ENCODE measurements at places on chromosomes 1 and 21. TPM values are rescaled to one million over a fixed set of nuclear protein-coding genes. Genes with fewer than 3 reads are reported as not detected.
A peak's percentile ranks its signal among the peaks of the same experiment; 100 is the strongest.

GRCh38 chr1:210674151-210674550 lies 345.4 kb downstream of the HHAT start:
- no peak for ATAC-seq

CA6 gene
- total RNA-seq: not detected

GRCh38 chr1:232012773-232013386 lies 386.3 kb downstream of the DISC1 start:
- ATAC-seq: no peak

DNA sequence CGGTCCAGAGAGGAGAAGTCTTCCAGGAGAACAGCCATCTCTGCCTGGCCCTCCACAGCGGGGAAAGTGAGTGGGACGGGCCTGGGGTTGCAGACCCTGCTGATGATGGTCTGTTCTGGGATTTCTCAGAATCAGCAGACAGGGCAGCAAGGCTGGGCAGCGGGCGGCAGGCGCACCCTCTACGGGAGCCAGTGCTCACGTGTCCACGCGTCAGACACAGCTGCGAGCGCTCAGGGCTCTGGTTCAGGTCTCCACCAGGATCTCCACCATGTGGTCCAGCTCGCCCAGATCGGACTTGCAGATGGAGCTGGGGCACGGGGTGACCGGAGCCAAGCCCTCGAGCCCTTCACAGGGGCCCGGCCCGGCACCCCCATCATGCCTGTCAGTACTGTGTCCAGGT lies 5.5 kb downstream of the CLCA4 start:
- no peak for ATAC-seq

- ATAC-seq: no peak
Measured at GRCh38 chr1:92848201-92848600, 16.4 kb downstream of the RPL5 start.

DNA sequence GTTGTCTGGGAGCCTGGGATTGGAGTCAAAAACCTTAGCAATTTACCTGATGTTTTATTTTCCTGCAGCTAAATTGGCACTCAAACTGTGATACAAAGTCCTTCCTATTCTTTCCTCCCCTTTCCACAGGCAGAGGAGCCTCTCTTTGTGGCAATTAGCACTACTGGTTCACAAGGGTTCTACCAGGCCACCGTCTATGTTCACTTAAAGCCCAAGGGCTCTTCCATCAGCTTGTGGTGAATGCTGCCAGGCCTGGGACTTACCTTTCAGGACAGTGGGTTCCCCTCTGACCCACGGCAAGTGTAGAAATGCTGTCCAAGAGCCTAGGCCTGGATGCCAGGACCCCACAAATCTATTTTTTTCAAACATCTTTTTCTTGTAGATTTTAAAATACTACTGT lies 251.9 kb upstream of the B3GALT2 start:
- ATAC-seq: no peak

DNA sequence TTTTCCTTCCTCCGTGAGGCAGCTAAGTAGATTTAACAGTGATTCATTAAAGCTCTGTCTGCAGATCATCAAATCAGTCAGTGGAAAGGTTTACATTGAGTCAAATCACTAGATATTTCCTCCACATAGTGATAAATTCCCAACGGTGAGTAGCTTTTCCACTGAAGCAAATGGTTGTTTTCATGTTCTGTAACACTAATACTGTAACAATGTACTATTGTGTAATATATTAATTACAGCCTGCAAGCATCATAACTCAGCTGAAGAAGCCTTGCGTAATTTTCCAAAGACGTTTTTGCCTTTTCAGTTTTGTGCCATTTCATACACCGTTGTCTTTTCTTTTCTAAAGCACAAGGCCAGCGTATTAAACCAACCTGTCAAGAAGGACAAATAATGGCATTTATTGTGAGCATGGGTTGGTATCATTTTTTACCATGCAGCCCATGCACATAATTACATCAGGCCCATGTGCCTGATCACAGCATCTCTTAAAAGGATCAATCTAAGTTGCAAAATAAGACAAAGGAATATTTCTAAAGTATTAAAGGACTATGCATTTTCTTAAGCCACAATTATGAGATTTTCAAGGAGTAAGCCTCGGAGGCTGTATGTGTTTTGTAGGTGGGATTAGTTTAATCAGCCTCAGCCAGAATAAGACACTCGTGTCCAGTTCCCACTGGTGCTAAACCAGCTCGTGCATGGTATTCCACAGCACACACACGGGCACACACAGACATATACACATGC lies 16.7 kb upstream of the PDE9A start:
- no peak for ATAC-seq

GRCh38 chr1:197439708-197440280 lies 171.7 kb downstream of the CRB1 start:
- no peak for ATAC-seq

DNA sequence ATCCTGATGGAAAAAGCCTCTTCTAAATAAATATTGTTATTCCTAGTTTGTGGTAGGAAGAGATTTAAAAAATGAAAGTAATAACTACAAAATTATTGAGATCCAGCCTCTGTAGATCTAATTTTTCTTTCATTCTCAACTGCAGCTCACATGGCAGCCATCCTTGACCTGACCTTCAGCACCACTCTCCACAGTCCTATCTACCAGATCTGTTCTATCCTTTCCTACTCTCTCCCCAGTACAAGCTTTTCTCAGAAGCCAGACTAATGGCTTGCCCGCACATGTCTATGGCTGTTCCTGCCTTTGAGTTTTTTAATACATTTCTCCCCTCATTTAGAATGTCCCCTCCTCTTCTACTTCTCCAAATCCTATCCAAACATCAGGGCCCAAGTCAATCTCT lies 51.5 kb downstream of the MACO1 start:
- ATAC-seq: no peak

DNA sequence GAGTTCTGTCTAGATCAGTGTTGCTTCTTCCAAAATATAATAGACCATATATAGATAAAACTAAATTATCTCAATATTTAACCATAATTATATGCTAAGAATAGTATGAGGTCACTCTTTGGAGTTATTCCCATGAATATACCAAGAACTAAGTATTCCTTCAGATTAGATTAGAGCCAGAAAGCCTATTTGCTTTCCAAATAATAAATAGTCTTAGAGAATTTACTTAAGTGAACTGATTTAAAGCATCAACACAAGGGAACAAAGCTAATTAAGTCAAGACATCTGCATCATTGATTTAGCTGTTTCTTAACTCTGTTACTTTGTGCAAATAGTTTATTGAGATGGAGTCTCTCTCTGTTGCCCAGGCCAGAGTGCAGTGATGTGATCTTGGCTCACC lies 35.7 kb downstream of the FNBP1L start:
- no peak for ATAC-seq

KCND3 gene
- 2.3 TPM for total RNA-seq

DNA sequence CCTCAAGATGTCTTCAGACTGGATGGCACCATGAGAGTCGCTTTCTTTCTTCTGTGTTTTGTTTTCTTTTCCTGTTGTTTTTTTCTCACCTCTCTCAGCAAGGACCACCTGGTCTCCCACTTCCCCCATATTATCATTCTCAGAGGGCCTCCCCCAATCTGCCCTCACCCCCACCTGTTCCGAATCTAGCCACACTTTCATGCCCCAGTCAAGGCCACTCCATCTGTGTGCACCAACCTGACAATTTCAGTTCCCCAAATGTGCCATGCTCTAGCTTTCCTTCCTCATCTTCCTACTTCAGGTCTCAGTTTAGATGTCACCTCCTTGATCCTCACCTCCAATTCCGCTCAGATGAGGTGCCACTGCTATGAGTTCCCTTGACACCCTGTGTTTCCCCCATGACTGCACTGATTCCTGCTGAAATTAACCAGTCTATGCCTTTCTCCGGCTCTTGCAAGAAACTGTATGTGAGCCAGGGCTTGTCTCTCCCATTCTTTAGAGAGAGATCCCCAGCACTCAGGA lies 146.2 kb downstream of the PLPP3 start:
- no peak for ATAC-seq

TMEM240 gene
- total RNA-seq: not detected

CLDN8 gene
- total RNA-seq: not detected

DNA sequence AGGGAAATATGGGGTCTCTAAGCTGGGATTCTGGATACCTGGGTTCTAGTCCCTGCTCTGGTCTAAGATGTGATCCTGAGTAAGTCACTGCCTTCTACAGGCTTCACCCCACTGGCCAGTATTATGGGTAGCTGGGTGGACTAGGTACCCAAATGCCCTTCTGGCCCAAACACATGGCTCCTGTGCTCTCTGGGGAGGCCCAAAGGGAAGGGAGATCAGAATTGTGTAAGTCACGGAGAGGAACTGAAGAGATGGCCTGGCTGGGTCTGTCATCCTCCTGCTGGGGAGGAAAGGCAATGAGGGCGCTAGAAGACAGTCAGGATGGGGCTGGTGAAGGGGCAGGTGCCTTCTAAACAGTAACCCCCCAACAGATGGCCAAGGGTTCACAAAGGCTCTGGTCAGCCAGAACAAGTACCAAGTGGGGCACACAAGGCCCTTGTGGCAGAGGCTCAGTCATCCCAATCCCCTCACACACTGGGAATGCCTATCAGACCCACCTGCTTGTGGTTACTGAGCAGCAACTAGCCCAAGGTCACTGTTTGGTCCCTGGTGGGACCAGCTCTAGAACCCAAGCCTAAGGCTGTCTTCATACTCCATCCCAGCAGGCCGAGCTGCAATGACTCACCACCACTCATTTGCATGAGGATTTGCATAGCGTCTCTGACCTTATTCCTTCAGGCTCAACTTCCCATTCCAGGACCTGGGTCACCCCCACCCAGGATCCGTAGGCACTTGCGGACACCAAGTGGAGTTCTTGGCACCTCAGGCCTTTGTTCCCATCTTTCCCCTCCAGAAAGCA lies 9.2 kb downstream of the MEF2D start:
- ATAC-seq: peak; percentile 57

CITED4 gene
- total RNA-seq: 1.7 TPM

FAM151A gene
- not detected for total RNA-seq

GRCh38 chr1:151175041-151175741 lies 590 bp downstream of the TMOD4 start:
- no peak for ATAC-seq

AXDND1 gene
- total RNA-seq: 1.4 TPM

GRCh38 chr1:34777519-34778321 lies 3.3 kb upstream of the GJB3 start:
- ATAC-seq: no peak

NT5C1A gene
- 1.0 TPM for total RNA-seq

- no peak for ATAC-seq
Measured at GRCh38 chr1:68217618-68218017, 14.7 kb downstream of the WLS start.

PHACTR4 gene
- 22.5 TPM for total RNA-seq

AQP10 gene
- total RNA-seq: 0.14 TPM

- ATAC-seq: no peak
Measured at GRCh38 chr1:156941675-156942074, 21.2 kb downstream of the LRRC71 start.

MTARC1 gene
- total RNA-seq: 0.16 TPM

CD84 gene
- total RNA-seq: 0.56 TPM

- ATAC-seq: peak; percentile 49
Measured at GRCh38 chr1:16173447-16174260, 17.8 kb upstream of the EPHA2 start.

DNA sequence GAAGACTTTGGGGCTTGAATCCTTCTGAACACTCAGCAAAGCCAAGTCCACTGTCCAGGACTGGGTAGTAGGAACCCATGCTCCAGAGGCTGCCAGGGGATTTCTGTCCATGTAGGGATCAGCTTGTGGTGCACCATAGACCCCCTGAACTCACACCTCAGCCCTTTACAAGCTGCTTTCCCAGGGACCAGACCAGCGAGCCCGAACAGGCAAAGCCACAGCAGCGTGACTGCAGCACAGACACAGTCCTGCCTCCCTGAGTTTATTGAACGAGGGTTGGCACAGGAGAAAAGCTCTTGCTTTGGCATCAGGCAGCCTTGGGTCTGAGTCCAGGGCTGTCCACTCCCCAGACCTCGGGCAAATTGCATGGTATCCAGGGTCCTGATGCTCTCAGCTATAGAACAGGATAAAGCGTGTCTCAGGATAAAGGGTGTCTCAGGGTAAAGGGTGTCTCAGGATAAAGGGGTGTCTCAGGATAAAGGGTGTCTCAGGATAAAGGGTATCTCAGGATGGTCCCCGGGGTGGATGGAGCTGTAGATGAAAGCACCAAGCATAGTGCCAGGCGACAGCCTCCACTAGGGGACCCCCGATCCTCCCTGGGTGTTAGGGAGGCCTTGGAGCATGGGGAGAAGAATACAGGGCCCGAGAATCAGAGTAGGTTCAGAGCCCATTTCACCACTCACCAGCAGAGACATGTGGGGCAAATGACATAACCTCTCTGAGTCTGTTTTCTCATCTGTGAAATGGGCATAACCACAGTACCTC lies 648.8 kb downstream of the NPHP4 start:
- no peak for ATAC-seq

DNA sequence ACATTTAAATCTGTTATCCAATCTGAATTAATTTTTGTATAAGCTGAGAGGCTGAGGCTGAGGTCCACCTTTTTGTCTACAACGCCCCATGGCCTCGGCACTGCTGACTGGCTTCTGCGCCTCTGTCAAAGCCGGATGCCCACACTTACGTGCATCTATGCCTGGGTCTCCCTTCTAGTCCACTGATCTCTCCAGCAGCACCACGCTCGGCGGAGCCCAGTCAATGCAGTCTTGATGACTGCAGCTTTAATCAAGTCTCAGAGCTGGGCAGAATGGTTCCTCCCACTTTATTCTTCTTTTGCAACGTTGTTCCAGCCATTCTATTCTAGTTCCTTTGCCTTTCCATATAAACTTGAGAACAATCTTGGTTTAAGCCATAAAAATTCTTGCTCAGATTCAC lies 9.4 kb downstream of the PRDM15 start:
- no peak for ATAC-seq

GRCh38 chr1:89631816-89632656 lies 884 bp upstream of the LRRC8C start:
- ATAC-seq: peak; percentile 1

DNA sequence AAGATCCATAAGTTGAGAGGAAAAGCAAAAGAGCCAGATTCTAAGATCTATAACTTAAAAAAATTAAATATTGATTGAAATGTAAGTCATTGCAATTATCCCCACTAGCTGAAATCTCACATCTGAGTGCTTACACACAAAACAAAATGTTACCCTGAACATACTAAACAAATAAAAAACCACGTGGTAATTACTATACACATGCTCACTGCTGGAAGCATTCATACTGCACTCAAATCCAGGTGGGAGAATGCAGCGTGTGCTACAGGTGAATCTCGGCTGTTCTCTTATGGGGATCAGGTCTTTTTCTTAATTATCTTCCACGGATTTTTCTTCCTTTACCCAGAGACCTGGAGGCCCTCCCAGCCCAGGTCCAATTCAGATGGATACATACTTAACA lies 74.3 kb downstream of the SDC3 start:
- no peak for ATAC-seq
